ENCODE measurements at places on chromosomes 6 and 20.

GRCh38 chr6:33411632-33412005 lies 805 bp downstream of the PHF1 start:
- no peak for DNase-seq

DNA sequence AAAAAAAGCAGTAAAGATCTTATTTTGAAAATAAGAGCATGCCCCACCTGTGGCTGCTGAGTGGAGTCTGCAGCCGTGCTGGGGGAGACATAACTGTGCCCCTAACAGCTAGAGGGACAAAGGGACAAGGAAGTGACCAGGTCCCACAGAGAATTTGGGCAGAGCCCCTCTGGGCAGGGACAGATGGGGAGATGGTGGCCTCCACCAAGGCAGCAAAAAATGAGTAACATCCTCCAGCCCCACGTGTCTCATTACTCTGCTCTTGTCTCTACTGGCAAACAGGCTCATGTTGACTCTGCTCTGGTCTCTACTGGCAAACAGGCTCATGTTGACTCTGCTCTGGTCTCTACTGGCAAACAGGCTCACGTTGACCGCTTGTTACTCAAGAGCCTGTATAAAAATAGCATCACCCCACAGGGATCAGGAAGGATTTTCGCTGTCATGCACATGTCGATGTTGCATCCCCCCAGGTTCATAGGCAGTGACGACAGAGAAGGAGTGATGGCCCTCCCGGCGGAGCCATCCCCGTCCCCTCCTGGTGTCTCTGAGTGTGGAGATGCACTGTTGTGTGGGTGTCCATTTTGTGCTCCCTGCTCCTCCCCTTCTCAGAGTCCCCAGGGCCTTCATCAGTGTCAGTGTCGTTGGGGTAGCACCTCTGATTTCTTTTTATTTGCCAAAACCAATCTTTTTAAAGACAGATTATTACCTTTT lies 17.3 kb upstream of the PCMTD2 start:
- DNase-seq: no peak

DNA sequence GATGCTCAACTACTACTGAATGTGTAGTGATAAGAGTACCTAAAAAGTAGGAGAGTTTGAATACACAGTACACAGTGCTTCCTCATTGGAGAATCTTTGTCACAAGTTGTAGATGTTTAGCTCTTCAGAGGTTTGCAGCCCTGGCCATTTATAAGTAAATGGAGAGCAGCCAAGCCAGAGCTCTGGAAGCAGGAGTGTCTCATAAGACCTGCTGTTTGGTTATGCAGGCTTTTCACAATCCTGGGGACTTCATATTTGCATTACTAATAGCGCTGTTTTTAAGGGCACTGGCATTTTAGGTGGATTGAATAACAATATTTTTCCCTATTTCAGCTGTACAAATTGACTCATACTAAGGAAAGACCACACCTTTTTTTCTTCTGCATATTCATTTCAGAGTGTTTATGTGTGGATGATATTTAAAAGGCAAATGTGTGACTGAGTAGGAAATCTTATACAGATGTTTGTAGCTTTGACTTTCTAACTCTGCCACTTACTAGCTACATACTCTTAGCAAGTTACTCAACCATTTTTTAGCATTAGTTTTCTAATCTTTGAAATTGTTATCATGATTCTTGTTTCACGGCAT lies 730.5 kb upstream of the MAP3K7 start:
- no peak for DNase-seq

GRCh38 chr6:154672086-154672485 lies 61.1 kb upstream of the SCAF8 start:
- DNase-seq: no peak

GRCh38 chr20:51022803-51023616 lies at the start of gene KCNG1:
Gene KCNG1, minus strand, starts transcription at chr20:51023107. Its CDS starts 12,769 bp downstream, at chr20:51010338.
- no peak for DNase-seq

DNA sequence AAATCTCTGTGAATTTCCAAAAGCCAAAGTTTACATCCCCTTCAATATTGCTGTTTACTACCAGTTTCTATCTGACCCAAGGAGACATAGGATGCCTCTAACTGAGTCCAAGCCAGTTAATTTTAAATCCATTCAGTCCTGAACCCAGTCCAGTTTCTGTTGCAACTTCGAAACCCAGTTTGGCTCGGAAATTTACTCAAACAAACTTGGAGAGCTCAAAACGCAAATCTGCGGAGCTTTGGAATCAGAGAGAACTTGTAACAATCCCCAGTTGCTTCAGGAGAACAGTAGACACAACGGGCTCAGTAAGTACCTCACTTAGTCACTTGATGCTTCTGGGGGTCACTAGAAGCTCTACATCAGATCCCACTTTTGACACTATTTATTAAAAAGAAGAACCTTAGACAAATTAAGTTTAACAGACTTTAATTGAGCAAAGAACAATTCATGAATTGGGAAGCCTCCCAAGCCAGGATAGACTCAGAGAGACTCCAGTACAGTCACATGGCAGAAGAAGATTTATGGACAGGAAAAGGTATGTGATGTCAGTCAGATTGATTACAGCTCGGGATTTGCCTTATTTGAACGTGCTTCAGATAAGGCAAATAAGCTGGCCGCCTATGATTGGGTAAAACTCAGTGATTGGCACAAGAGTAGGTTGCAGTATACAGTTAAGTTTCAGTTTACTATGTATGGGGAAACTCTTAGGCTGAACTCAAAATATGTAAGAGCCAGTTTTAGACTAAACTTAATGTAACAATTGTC lies 118.0 kb downstream of the RFPL4B start:
- DNase-seq: no peak

GRCh38 chr6:37218511-37218910 lies 39.1 kb upstream of the TBC1D22B start:
- no peak for DNase-seq

DNA sequence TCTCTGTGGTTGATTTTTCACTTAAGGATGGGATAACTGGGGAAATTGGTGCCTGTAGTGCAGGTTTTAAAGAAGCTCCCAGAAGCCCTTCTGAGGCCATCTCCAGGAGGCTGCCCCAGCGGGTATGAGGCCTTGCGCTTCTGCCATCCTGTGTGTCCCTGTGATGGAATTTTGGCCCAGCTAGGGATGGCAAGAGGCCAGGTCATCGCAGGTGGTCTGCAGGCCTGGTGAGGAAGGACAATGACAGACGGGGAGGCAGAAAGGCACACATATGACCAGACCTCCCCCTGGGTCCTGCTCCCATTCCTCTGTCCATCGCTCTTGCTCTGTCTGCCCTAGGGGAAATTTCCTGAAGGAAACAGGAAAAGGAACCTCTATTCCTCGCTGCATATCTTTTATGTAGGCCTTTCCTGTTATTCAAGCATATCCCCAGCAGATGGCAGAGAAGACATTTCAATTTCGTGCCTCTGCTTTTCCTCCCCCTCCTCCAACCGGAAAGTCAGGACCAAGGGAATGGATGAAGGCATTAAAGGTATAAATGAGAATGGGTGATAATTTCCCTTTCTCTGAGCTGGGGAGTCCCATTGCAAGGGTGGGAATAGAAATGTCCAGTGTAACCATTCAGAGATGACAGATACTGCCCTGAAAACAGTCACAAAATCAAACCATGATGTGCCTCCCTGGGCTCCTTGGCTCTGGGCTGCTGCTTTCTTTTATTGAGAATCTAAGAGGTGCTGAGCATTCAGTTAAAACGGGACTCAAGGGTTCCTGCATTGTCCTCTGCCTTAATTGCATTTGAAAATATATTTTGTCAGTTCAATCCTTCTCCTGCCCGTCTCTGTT lies 17.6 kb upstream of the HLA-F start:
- DNase-seq: no peak

- DNase-seq: no peak
Observed at GRCh38 chr20:18058661-18059467, 1.1 kb upstream of the OVOL2 start.

Measured in activated CD4-positive, alpha-beta T cell treated with anti-CD3 and anti-CD28 coated beads for 1 hour (primary cell).